ENCODE measurements at places on chromosomes 12 and 14. TPM values are rescaled to one million over a fixed set of nuclear protein-coding genes. Genes with fewer than 3 reads are reported as not detected.

The CAPZA3 gene
- not detected for total RNA-seq

The HAL gene
- not detected for total RNA-seq

The OTOGL gene
- total RNA-seq, result 2.6 TPM

The FOXN4 gene
- not detected for total RNA-seq

The C14orf132 gene
- total RNA-seq, result 16.5 TPM

The DNAH10 gene
- total RNA-seq, result 0.35 TPM

The CS gene
- 75.0 TPM for total RNA-seq

The TAS2R8 gene
- not detected for total RNA-seq

The OTX2 gene
- not detected for total RNA-seq

The CIROP gene
- total RNA-seq, result not detected

The PRICKLE1 gene
- 13.1 TPM for total RNA-seq

The NGB gene
- not detected for total RNA-seq
